ENCODE measurements at places on chromosomes 2 and 18. TPM values are rescaled to one million over a fixed set of nuclear protein-coding genes. Genes with fewer than 3 reads are reported as not detected.

The PROC gene
- not detected for total RNA-seq

The CRYBA2 gene
- 1,526 TPM for total RNA-seq

The THSD7B gene
- total RNA-seq = 30.6 TPM

The DNAH7 gene
- total RNA-seq = 6.1 TPM

The DOK6 gene
- total RNA-seq = 43.5 TPM

The CDH20 gene
- total RNA-seq = 36.9 TPM

The NRP2 gene
- total RNA-seq = 53.5 TPM

The GFPT1 gene
- total RNA-seq = 57.6 TPM

The LONRF2 gene
- total RNA-seq = 20.6 TPM

The NLRC4 gene
- 0.11 TPM for total RNA-seq

The TWIST2 gene
- 12.3 TPM for total RNA-seq

The HOXD12 gene
- total RNA-seq = not detected

The CROCC2 gene
- 0.16 TPM for total RNA-seq

The GAREM2 gene
- total RNA-seq = 5.5 TPM

The LRRC30 gene
- 0.49 TPM for total RNA-seq

The ADD2 gene
- 64.5 TPM for total RNA-seq

The RAB17 gene
- total RNA-seq = 0.99 TPM

The LIMS4 gene
- total RNA-seq = not detected

The PCARE gene
- 57.0 TPM for total RNA-seq

The TMEFF2 gene
- 12.6 TPM for total RNA-seq

The PLA2R1 gene
- total RNA-seq = 13.2 TPM

The MSTN gene
- 7.2 TPM for total RNA-seq

The EPHA4 gene
- total RNA-seq = 65.6 TPM

The OSBPL1A gene
- 80.8 TPM for total RNA-seq

The POTEI gene
- 0.22 TPM for total RNA-seq

The CHRNG gene
- 2.0 TPM for total RNA-seq

The CCDC74B gene
- 13.4 TPM for total RNA-seq

The DCDC2C gene
- total RNA-seq = 1.6 TPM

The ANKRD30B gene
- total RNA-seq = not detected

The PLCL1 gene
- 19.9 TPM for total RNA-seq

The KCNE4 gene
- total RNA-seq = 17.8 TPM

The LAMA3 gene
- 25.9 TPM for total RNA-seq

The IL1RN gene
- 10.3 TPM for total RNA-seq

The TANC1 gene
- total RNA-seq = 67.7 TPM

The KIF1A gene
- total RNA-seq = 133 TPM

The MAP3K19 gene
- total RNA-seq = 0.11 TPM

The NCOA1 gene
- 125 TPM for total RNA-seq

The LHCGR gene
- 8.3 TPM for total RNA-seq

The WIPF1 gene
- 32.8 TPM for total RNA-seq

The SCN9A gene
- 20.1 TPM for total RNA-seq

The RAD51AP2 gene
- total RNA-seq = 0.27 TPM

The SCN1A gene
- 10.5 TPM for total RNA-seq

The DES gene
- total RNA-seq = 249 TPM

The NOSTRIN gene
- total RNA-seq = 8.8 TPM

The CREG2 gene
- total RNA-seq = 2.8 TPM

The GCG gene
- 0.99 TPM for total RNA-seq

The HAUS1 gene
- 49.5 TPM for total RNA-seq

The FARSB gene
- 15.6 TPM for total RNA-seq

The PROM2 gene
- total RNA-seq = 5.7 TPM

The SNRNP200 gene
- 132 TPM for total RNA-seq

The PPP1R1C gene
- total RNA-seq = 9.6 TPM

The SEMA4F gene
- total RNA-seq = 10.3 TPM

The CCDC85A gene
- total RNA-seq = 14.0 TPM

The IKZF2 gene
- 29.0 TPM for total RNA-seq

The CNGA3 gene
- 9.7 TPM for total RNA-seq

The MYO5B gene
- total RNA-seq = 56.7 TPM

The ALPG gene
- not detected for total RNA-seq

The C2orf72 gene
- 4.9 TPM for total RNA-seq

The PSMA8 gene
- not detected for total RNA-seq

Measured in camera-type eye (tissue), 1 donor.